ENCODE measurements at places on chromosomes 2 and 18.

DNA sequence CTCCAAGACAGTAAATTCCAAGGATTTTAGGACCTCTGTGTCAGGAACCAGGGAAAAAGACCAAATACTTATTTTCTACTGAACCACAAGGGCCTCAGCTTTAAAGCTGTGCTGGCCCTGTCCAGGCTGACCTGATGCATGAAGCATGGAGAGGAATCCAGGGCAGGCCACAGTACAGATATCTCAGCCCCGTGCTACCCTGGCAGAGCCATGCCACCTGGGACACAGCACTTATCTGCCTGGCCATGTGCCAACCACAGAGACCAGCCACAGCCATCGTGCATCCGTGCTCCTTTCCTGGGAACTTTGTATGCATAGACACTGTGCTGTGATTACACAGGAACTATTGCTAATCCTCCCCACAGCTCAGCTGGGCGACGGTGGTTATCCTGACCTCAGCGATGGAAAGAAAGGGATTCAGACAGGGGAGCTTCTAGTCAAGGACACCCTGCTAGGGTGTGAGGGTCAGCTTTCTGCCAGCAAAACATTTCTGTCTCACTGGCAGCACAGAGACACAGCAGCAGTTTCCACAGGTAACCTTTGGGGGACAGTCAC is 687.4 kb upstream of the ID2 start:
- no peak for DNase-seq

DNA sequence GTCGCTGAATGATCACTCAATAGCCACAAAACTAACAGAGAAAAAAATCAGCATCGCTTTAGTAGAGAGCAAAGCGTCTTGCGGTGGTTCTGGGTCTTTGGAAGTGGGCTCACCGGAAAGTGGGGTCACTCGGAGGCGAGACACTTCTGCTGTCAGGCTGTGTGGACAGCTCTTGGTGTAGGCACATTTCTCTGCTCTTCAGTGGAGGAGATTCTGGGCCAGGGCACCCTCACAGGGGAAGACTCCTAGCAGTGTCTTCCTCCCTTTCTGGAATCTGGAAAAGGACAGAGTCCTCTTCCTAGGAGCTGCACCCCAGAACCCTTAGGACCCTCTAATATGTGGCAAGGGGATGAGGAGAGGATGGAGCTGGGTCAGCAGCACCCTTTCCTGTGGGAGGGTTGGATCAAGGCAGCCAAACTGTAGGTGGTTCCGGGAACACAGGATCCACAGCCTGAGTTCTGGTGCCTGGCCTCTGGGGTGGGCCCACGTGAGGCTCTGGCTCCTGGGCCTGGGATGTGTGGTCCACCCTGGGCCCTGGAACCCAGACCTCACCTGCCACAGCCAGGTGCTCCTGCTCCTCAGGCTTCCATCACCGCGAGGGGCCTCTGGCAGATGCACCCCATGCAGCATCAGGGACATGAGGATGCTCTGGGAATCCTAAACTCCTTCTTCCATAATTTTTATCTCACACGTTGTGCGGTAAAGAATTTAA is 25.1 kb downstream of the GPR35 start:
- DNase-seq: no peak

DNA sequence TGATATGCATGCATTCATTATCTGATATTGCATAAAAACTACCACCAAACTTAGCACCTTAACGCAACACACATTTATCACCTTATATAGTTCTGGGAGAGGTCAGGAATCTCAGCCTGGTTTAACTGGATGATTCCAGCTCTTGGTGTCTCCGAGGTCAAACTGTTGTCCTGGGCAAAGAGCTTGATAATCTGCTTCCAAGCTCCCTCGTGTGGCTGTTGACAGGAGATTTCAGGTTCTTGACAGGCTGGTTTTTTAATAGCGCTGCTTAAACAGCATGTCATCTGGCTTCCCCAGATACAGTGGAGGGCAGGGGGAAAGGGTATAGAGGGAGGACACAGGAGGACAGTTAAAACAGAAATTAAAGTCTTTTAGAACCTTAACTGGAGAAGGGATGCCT is 785.0 kb downstream of the CNTNAP5 start:
- no peak for DNase-seq

DNA sequence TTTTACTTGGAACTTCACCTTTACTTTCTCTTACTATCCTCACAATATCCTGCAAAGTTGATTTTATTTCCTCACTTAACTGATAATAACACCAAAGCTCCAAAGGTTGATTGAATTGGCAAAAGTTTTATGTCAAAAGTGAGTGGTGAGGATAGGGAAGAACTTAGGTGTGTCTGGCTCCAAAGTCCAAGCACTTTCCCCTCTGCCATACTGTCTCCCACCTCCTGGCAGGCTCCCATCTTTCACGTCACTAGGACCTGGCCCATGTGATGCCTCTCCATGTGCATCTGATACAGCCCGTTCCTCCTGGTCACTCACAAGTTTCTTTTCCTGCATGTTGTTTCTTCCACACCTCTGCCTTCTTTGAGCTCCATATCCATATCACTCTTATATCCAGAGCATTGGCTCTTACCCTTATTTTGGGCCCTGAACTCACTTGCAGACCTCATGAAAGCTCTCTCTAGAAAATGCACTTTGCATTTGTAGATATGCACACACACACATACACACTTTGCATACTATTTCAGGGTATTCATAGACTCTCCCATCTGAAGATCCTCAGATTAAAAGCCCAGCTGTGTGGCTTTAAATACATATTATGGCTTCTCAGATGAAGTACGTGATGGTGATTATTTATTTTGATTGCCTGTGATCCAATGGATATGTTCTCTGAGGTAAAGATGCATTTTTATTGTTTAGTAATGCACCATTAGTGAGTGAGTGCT is 12.3 kb downstream of the MEP1B start:
- no peak for DNase-seq

GRCh38 chr2:168009900-168010299 is 237.5 kb downstream of the STK39 start:
- no peak for DNase-seq

DNA sequence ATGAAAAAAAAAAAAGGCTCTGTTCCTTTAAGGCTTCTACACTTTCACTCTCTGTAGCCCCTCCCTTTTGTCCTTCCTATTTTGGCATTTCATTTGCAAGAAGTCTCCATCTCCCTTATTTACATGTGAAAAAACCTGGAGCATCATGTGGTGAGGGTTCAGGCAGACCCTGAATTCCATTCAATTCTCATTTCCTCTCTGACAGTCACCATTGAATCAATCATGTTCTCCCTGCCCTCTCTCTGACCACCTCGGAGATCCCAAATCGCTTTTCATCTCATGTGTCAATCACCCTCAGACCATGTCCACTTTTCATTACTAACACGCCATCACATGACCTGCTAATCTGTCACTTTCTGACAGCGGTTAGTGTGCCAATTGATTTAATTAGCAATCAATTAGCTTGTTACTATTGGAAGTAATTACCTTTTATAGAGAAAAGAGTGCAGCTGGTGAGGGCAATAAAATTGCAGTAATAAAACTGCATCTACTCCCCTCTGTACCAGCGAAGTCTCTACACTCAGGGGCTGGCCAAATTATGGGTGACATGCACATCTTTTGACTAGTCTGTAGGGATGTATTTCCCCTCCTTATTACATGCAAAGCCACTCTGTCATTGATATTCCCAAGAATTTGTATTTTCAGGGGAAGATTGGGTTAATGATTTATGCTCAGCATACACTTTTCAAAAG is 317.4 kb downstream of the EN1 start:
- no peak for DNase-seq

DNA sequence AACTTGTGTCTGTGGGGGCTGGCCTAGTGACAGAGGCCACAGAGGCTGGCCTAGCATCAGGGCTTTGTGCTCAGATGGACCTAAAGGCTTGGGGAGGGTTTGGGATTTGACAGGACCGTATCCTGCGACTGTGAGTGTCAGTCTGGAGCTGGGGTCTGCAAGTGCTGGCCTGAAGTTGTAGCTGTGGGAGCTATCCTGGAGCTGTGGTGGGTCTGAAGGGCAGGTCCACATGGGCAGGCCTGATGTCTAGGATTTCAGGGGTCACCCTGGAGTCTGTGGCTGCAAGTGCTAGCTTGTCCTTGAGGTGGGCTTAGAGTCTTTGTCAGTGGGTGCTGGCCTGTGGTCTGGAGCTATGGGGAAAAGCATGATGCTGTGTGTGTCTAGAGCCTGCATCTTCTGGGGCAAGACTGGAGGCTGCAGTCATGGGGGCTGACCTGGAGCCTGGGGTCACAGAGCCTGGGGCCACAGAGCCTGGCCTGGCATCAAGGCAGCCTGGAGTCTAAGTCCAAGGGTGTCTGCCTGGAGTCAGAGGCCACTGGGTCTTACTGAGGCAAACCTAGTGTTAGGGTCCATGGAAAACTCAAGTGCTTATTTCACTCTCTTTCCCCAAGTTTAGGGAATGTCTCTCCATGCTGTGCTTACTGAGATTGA is 3.6 kb downstream of the REG3A start:
- no peak for DNase-seq
